Posterior cingulate gyrus (tissue), 11 donors: ENCODE measurements at places on chromosomes 5 and 9.

GRCh38 chr5:177434437-177434836 is 8.0 kb downstream of the GRK6 start:
- DNase-seq: no peak

- DNase-seq: no peak
These were observed 101.2 kb downstream of the PARP8 start for GRCh38 chr5:50767588-50767987.

GRCh38 chr9:14007190-14007769 is 306.7 kb downstream of the NFIB start:
- DNase-seq: no peak

- DNase-seq: no peak
These were observed 54.0 kb downstream of the CCDC171 start for GRCh38 chr9:15606643-15607472.

DNA sequence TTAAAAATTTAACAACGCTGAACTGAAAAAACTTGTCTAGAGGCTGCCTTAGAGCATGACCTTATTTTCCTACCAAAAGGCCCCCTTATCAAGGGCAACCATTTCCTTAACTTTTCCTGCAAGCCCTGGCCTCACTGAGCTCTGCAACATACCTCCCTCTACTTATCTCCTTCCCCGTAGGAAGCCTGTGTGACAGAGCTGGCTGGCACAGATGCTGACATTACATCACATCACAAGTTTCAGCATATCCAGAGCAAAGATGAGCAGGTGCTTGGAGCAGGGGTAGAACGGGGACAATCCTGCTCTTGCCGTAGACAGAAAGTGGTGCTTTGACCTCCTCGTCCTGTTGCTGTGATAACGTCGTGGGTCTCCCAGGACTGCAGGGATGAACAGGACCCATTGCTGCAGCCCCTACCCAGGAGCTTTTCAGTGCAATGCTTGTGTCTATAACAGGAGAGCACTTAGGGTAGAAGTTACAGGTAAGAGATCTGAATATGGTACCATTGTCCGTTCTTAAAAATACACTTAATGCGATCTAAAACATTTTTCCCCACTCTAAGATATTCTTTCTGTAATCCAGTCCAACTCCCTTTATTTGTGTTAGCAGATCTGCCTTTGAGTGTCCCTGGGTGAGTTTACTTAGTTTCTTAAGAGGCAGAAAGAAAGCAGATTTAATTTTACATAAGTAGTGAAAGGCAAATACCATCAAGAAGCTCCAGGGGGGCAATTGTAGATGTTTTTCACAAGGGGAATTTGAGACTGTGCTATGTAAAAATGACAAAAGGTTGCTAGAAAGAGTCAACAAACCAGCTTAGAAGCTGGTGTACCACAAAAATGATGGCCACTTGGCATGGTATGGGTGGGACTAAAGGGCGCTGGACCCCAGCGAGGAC is 101.9 kb upstream of the EFNA5 start:
- DNase-seq: no peak

DNA sequence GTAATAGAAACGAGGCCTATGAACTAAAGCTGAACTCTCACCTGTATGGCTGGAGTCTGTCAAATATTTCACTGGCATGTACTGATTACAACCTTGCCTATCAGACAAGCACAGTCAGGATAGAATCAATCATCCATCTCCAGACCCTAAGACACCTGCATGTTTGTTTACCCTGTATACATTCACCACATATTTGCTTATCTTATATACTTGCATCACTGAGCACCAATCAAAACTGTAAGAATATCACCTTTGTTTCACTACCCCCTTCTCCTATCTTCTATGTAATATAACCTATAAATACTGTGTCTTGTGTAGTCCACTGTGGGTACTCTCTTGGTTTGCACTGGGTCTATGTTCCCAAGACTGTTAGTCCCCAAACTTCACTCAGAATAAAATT is 1085.7 kb downstream of the TAF11L14 start:
- no peak for DNase-seq

DNA sequence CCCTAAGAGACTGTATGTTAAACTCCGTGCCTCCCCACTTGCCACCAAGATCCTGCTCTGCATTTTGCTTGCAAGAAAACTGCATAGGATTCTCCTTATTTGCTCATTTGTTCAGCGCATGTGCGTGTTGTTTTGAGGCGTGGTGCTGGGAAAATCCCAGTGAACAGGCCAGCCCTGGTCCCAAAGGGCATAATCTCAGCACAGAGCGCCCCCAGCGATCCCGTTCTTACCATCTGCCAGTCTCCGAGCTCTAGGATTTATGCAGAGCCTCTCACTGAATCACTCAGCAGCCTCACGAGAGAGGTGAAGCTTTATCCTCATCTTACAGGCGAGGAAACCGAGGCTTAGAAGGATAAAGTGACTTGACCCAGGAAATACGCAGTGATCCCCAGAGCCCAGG is 11.5 kb downstream of the PRRX2 start:
- no peak for DNase-seq

DNA sequence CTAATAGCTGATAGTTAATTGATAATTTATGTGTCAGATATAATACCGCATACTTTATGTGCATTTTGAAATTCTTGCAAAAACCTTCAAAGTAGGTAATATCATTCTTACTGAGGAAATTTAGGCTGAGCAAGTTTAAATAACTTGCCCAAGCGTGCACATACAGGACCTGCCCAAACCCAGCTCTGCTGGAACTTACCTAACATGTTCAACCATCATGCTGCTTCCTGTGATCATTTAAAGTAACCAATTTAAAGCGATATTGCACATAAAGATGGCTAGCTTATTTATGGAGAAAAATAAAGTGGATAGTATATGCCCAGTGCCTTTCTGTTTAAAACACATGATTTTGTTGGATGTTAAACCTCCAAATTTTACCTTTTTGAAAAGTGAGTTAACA is 4.3 kb downstream of the FAM174A start:
- DNase-seq: no peak

DNA sequence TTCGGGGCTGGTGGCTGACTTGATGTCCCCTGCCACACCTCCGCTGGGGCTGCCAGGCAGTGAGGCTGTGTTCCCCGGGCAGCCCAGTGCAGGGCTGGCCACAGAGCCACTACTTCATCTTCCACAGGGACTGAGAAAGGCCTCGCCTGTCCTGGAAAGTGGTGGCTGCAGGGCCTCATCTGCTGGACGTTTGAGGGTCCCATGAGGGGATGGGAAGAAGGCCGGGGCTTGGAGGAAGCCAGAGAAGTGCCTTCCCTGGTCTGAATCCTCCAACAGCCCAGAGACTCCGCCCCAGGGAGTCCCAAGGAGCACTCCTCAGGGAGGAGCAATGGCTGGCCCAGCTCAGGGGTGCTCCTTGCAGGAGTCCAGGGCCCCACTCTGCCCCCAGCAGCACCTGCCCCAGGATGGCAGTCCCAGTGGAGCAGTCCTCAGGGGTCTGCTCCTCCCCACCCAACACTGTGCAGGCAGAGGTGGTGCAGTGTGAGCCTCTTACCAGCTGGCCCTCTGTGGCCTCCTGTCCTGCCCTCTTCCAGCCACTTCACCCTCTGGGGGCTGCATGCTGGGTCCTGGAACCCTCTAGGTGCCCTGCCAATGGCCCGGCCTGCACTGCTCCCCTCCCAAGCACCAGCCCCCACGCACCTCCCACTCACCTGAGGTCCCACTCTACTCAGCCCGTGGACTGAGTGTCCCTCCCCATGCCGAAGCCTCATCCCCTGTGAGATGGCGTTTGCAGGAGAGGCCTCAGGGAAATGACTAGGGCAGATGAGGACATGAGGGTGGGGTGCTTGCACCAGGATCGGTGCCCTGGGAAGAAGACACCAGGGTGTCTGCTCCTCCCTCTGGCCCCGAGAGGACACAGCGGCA is 47.3 kb upstream of the COL5A1 start:
- no peak for DNase-seq

DNA sequence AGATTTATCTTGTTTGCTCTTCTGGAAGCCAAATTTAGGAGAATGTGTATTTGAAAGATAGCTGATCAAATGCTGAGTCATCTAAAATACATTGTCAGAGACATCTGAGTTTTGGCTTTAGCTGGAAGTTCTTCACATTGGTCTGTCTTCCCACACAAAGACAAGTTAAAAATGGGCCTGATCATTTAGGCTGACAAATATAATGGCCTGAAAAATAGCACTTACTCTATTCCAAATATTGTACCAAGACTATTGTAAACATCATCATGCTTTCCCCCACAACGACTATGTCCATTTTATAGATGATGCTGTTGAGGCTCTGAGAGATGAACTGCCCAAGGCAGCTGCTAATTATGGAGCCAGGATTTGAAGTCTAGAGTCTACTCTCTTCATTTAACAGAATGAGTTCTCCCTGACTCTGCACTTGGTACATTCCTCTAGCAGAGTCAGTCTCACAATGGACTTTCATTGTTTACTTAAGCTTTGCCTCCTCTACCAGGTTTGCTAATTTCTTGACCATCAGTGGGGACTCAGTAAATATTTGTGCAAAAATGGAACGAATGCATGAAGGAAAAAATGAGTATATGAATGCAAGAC is 619.4 kb upstream of the KLF4 start:
- DNase-seq: no peak

GRCh38 chr9:113462781-113463286 is 693 bp upstream of the RGS3 start:
- DNase-seq: no peak

DNA sequence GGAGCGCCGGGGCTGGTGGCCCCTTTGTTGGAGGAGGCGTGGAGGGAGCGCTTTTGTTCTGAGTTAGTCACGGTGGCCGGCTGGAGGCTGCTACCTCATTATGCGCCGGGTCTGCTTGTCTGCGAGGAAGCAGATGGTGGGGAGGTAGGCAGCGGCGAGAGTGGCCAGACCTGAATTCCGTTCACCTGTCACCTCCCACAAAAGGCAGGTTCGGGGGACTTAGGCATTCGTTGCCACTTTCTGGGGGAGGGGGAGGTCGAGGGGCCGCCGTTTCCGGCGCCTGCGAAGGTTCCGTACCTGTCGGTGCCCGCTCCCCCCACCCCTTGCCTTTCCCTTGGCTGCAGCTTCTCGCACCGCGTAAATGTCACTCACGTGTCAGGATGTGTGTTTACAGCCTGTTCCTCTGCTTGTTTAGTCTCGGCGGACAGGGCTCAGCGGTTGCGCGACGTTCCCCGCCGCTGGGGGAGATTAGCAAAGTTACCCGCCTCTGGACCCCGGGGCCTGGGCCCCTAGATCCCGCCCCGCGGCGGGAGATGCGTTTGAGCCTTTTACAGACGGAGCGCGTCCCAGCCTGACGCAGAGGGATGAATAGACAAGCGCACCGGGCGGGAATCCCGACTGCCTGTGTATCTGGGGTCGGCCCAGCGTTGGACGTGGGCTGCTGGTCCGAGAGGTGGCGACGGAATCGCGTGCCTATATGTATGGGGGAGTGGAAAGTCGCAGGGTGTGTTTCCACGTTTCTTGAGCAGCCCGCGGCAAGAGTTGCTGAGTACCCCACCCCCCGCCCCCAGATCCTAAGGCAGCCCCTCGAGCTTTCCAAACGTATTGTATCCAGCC is 2.7 kb upstream of the LHX2 start:
- peak; percentile 85 for DNase-seq

DNA sequence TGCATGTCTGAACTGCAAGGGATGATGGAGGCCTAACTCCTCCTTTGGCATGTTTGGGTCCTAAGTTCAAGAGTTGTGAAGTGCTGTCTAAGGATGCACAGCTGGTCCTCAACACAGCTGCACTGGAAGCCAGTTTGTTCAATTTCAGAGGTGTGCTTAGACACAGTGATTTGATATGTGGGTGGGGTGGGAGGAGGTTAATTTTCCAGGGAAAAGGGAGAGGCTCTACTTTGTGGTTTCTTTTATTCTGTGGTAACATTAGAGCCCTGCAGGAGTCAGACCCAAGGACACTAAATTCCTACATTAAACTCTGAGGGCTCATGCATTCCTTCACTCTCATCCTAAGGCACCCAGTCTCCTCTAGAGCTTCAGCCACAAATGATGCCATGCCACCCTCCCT is 188.4 kb upstream of the MAST4 start:
- DNase-seq: no peak

GRCh38 chr9:75041041-75041440 is 12.9 kb upstream of the CARNMT1 start:
- no peak for DNase-seq

DNA sequence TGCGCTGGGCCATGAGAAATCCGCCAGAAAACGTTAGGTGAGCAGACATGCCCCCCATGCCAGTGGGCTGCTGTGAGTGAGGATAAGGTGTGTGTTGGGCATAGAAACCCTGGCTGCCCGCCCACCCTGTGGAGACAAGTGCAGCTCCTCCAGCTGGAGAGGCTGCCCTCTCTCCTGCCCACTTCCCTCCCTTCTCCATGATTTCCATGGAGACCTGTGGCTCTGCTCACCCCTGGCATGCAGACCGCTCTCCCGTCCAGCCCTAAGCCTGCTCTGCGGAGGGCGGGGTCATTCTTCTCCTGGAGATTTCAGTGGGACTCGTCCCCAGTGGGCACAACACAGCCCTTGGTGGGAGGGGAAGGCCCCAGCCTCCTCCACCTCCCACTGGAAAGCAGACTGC is 133.0 kb upstream of the FAM120A start:
- DNase-seq: no peak

GRCh38 chr9:105355781-105356180 is 92.1 kb upstream of the FSD1L start:
- DNase-seq: no peak

DNA sequence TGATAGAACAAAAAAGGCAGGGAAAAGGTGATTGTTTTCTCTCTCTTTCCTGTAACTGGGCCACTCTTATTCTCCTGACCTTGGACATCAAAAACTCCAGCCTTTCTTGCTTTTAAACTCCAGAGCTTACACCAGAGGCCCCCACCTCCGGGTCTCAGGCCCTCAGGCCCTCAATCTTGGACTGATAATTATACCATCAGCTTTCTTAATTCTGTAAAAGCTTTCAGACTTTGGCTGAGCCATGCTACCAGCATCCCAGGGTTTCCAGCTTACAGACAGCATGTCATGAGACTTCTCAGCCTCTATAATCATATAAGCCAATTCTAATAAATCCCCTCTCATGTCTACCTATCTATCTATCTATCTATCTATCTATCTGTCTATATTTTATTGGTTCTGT is 137.7 kb downstream of the SNX18 start:
- DNase-seq: no peak

DNA sequence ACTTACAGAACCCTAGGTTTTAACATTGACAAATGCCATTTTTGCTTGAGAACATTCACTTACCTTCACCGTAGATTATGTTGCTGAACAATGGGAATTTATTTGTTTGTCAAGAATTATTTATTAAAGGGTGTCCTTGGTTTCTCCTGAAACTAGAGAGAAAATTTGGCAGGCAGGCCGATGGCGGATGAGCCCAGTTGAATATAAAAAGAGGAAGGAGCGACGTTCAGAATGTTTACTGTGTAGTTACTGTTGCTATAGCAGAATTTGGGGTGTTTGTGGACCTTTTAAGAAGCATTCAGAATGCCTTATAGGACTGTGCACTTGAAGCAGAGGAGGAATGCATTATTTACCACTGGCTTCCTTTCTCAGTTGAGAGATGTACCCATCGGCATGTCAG is 268.2 kb downstream of the CDH10 start:
- DNase-seq: no peak

- no peak for DNase-seq
These were observed 3.2 kb downstream of the IRX2 start for GRCh38 chr5:2748179-2748860.

- no peak for DNase-seq
These were observed 124.8 kb downstream of the RGS3 start for GRCh38 chr9:113588242-113588810.

GRCh38 chr5:1139331-1140170 is 27.7 kb upstream of the SLC12A7 start:
- no peak for DNase-seq

GRCh38 chr5:53782620-53783019 is 222.2 kb downstream of the NDUFS4 start:
- DNase-seq: no peak
